A549 (cell line): ENCODE measurements at places on chromosomes 1 and 21. TPM values are rescaled to one million over a fixed set of nuclear protein-coding genes. Genes with fewer than 3 reads are reported as not detected.

DNA sequence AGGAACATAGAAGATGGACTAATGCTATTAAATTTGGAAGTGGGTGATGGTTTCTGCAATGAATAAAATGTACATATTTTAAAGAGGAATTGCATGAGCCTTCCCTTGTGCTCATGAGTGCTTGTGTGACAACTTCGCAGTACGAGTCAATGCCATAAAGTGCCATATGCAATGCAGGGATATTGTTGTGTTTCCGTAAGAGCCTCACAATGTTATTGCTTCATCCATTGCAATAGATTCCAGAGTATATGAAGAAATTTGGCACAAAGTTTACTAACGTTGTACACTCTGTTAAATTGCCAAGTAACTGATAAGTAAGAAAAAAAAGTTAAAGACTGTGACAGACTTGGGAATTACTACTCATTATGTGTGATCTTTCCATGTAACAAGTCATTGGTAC lies 22.3 kb downstream of the BTG3 start:
- no peak for DNase-seq

DNA sequence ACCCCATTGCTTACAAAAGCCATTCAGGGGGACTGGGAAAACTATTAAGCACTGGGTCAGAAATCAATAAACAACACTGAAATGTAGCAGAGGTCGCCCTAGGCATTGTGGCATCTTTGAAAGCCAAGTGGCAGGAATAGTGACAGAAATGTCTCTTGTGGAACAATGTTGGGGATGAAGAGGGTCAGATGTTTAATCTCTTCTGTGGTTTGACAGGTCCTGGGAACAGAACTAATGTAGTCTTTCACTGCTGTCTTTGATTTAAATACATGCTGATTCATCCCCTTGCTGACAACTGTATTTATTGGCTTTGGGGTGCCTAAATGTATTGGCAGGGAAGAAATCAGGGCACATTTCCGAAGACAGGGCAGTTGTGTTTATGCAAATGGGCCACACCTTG lies 194.8 kb downstream of the ATG4C start:
- DNase-seq, result no peak

DNA sequence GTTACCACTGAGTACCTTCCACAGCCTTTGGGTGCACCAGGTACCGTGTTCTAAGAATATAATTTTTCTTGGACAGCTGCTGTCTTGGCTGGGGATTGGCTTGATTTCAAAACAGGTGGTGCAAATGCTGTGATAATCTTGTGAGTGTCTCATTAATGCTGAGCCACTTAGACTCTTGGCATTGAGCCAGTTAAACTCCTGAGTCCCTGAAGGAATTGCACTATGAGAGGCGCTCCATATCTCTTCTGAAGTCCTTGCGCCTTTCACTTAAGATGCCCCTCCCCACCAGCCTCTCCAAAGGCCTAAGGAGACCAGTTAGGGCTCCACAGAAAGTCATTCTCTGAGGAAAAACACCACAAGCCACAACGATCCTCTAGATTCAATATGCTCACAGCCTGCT lies 51.0 kb downstream of the BACH1 start:
- DNase-seq, result no peak

DNA sequence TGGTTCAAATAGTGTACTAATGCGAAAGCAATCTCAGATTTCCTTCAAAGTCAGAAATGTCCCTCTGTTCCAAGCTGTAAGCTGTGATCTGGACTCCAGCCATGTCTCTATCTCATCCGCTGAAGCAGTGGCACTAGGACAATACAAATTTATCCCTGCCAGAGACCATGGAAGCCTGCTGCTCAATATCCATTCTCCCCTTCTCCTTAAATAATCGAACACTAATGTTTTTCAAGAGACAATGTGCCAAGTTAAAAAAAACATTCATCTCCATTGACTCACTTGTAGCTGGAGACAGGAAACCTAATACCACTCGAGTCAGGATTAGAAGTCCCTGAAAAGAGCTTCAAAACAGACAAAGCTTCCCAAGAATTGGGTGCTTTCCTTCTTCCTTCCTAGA lies 38.5 kb upstream of the PGBD5 start:
- no peak for DNase-seq

GRCh38 chr1:156840186-156840897 lies 18.6 kb downstream of the INSRR start:
- DNase-seq, result no peak

DNA sequence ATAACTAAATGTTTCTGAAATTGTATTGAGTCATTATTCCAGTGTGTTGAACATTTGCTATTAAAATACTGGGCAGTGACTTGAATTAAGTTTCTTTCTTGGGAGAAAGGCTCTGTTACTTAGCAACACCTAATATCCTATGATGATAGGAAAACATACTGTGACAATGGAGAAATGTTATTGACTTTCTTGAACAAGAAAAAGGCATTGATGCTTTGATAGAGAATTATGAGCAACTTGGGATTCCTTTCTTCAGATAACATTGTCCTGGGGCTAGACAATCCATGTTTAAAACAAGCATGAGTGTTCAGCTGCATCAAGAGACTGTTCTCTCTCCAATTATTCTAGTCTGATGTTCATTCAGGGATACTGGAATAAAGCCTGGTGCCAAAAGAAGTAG lies 215.9 kb upstream of the L1TD1 start:
- no peak for DNase-seq

- DNase-seq, result no peak
These were observed 101.8 kb downstream of the PRDM16 start for GRCh38 chr1:3170561-3171453.

GRCh38 chr1:238982736-238983135 lies 403.6 kb upstream of the CHRM3 start:
- DNase-seq, result no peak

DNA sequence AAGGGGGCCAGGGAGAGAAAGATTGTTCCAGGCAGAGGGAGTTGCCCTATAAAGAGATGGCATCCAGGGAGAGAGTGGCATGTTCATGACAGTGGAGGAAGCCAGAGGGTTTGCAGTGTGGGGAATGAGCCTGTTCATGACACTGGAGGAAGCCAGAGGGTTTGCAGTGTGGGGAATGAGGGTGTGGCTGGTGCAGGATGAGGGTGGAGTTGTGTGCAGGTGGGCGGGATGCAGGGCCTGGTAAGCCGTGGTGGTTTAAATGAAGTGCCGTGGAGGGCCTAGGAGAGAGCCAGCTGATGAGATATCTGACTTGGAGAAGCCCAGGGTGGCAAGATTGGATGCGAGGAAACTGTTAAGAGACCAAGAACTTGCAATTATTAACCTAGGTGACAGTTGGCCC lies 131.8 kb downstream of the CAMTA1 start:
- DNase-seq, result no peak

GRCh38 chr1:197782722-197783360 lies 7.6 kb upstream of the DENND1B start:
- no peak for DNase-seq

Gene HRNR
- polyA plus RNA-seq, result not detected in 3 replicates

Gene CEP170
- 30.4 to 32.6 TPM (median 31.0 TPM) in 3 replicates for polyA plus RNA-seq

Gene SPTA1
- not detected in 3 replicates for polyA plus RNA-seq

Gene RAB13
- polyA plus RNA-seq, result 150 to 162 TPM (median 160 TPM) in 3 replicates

Gene LCE1E
- not detected in 3 replicates for polyA plus RNA-seq

Gene SPRR4
- not detected in 3 replicates for polyA plus RNA-seq

Gene TRIM67
- 0.23 to 0.50 TPM (median 0.26 TPM) in 3 replicates for polyA plus RNA-seq
